ENCODE measurements at places on chromosomes 1 and 21. TPM values are rescaled to one million over a fixed set of nuclear protein-coding genes. Genes with fewer than 3 reads are reported as not detected.
A peak's percentile ranks its signal among the peaks of the same experiment; 100 is the strongest.

IGSF21 gene
- polyA plus RNA-seq: not detected

- DNase-seq: no peak
Observed at GRCh38 chr1:220271706-220272046, 577 bp downstream of the RAB3GAP2 start.

DNA sequence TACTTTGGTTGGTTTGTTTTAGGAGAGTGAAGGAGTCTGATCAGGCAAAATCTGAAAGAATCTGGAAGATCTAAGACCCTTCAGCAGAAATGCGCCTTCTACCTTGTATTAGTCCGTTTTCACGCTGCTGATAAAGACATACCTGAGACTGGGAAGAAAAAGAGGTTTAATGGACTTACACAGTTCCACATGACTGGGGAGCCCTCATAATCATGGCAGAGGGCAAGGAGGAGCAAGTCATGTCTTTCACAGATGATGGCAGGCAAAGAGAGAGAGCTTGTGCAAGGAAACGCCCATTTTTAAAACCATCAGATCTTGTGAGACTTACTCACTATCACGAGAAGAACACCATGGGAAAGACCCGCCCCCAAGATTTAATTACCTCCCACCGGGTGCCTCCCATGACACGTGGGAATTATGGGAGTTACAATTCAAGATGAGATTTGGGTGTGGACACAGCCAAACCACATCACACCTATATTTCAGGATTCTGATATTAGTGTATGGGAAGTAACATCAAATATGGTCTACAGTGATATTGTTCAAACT, 99.3 kb downstream of the GLUL start:
- DNase-seq: peak; percentile 41

DNA sequence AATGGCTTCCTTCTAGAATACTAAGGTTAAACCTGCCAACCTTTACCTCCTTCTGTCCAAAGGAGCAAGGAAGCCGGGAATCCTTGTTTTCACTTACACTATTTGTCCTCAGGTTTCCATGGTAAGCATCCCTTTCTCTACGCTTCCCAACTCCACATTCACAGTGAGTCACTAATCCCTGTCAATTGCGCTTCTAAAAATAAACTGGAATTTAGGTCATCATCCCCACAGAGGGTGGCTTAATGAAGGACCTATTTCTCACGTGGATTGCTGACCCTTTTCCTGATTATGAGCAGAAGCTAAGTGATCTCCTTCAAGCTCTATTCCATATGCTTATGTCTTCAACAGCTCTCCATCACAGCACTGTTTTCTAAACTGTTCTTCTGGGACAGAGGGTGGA, 39.9 kb upstream of the ABCA4 start:
- DNase-seq: peak; percentile 11

- DNase-seq: no peak
Observed at GRCh38 chr1:63368131-63368530, 704 bp downstream of the ALG6 start.

DNA sequence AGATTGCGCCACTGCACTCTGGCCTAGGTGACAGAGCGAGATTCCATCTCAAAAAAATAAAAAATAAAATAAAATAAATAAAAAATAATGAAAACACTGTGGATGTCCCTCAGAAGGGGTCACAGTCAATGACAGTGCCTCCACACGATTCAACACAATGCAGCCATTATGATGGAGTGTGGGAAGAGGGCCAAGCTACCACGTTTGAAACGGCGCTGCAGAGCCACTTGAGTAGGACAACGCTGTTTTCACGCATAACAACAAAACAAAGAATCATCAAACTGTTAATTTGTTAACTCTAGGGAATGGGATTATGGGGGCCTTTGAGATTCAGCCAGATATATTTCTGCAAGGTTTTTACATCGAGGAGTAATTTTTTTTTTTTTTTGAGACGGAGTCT, 36.5 kb downstream of the NKAIN1 start:
- DNase-seq: no peak

Measured in hepatocyte (in vitro differentiated cells).